NCI-H1105 treated with DMSO at 0.1 percent for 48 hours (cell line): ENCODE measurements at places on chromosomes 3 and 15.

DNA sequence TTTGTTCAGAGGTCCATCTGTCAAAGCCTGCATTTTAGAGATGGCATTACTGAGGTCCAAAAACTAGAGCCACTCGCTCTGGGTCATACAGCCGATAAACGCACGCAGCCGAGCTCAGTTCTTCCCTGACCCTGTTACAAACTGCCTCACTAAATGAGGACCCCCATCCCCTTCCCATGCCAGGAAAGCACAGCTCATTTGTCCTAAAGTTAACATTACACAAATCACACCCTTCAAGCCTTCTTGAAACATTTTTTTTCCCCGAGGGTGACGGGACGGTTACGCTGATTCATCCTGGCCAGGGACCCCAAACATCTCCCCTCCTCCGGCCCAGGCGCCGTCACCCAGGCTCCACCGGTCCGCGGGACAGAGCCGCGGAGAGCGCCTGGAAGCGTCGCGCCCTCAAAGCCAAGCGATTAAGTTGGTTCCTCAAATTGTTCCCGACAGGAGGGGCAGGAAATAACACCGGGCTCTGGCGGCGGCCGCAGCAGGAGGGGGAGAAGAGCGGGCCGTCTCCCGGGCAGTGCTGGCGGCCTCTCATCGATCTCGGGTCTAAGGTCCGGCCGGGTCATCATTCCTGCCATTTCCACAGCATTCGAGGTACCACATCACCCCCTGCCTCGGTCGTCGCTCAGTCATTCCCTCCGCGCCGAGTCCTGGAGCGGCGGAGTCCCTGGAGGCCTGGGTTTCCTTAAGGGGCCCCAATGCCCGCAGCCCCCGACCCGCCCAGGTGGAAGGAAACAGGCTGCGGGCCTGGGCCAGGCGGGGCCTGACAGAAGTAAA, 619 bp upstream of the CMTM8 start:
- peak; percentile 21 for DNase-seq

DNA sequence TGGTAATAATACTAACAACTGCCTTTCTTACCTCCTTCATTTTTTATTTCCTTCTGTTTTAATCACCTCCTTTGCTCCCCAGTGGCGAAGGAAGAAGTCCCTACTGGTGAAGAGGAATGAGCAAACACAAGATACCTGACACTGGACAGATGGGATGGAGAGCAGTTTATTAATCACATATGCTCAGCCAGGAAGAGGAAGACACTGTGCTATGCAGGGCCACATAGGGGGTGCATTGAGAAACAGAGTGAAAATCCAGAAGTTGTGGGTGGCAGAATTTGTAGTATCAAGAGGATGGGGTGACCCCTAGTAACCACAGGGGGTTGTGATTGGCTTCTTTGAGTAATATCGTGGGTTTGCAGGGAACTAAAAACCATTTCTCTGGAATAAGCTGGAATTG, 1041.9 kb downstream of the OTOL1 start:
- DNase-seq, result no peak

DNA sequence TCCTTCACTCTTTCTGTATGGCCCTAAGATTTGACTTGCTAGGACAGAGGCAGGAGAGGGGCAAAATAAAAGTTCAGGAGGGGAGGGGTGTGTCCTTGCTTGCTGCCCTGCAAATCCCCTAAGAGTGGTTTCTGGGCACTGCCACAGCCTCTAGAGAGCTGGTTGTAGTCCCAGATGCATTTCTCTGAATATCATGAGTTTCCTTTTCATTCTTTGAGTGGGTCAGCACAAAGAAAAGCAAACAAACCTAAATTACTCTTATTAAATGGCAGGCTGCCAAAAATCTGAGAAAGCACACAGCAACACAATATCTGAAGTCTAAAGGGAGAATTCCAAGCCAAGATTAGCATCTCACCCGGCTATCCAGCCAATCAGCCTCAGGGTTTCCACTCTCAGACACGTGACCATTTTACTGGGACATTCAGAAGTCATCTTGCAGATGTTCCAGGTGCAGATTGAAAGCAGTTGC, 919.3 kb downstream of the TUSC7 start:
- peak; percentile 100 for DNase-seq

- DNase-seq, result no peak
Measured at GRCh38 chr15:91622711-91623342, 230.7 kb upstream of the SLCO3A1 start.

- DNase-seq, result no peak
Measured at GRCh38 chr3:104892044-104892443, 474.7 kb upstream of the ALCAM start.

DNA sequence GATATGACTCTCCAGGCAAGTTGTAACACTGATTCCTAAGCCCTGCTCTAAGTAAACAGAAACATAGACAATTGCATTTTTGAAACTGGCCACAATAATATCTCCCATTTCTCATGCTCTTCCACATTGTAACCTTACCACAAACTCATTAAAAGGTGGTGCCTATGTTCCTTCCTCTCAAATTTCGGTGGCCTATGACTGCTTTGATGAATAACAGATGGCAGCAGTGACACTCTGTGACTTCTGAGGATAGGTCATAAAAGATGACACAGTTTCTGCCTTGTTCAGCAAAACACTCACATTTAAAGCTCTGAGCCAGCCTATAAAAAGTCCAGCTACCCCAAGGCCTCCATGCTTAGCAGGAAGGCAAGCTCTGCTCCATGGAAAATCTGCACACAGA, 195.2 kb downstream of the EFHB start:
- DNase-seq, result no peak

DNA sequence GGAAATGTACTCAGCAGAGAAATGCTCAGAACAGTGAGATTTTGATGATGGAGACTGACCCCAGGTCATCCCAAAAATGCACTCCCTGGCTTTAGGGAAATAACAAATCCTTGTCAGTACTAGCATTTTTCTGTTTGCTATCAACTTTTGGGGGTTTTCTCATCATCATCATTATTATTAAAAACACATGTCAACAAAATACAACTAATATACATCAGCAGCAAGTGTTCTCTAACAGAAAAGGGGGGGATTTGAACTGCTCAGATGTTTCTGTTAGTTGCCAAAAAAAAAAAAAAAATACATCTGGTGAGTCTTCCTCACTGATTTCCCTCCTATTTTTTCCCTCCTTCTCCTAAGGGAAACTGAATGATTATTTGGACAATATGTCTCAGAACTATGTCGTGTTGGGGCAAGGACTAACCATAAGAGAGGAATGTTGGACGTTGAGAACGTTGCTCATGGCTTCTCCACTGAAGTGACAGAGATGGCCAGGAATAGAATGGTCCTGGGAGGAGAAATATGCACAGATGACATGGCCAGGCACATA, 230.0 kb upstream of the MCTP2 start:
- DNase-seq, result no peak

DNA sequence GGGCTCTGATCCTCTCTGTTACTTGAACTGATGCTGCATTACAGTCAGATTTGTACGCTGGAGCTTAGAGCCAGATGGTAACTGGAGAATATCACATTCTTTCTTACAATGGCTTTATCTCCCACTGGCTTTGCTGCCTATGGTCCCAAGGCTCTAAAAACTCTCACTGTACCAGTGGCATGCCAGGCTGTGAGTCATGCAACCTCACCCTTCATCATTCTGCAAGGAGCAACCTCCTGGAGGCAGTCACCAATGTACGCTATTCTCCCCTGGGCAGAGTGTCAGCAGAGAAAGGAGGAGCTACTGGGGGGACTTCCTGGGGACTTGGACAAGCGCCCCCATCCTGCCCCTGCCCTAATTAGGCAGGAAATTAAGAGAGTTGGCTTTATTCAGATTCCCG, 97.9 kb upstream of the EIF1B start:
- DNase-seq, result no peak

GRCh38 chr3:4950351-4950784, 28.9 kb upstream of the BHLHE40 start:
- DNase-seq, result no peak

- peak; percentile 13 for DNase-seq
Measured at GRCh38 chr3:99532246-99532645, 106.1 kb upstream of the COL8A1 start.
